ENCODE measurements at places on chromosomes 11 and 22. TPM values are rescaled to one million over a fixed set of nuclear protein-coding genes. Genes with fewer than 3 reads are reported as not detected.
A peak's percentile ranks its signal among the peaks of the same experiment; 100 is the strongest.

Gene TMEM45B
- total RNA-seq = 0.18 TPM

Gene PITPNM1
- 117 TPM for total RNA-seq

Gene PATE2
- not detected for total RNA-seq

Gene CARD10
- total RNA-seq = 4.5 TPM

Gene CAPRIN1
- total RNA-seq = 286 TPM

DNA sequence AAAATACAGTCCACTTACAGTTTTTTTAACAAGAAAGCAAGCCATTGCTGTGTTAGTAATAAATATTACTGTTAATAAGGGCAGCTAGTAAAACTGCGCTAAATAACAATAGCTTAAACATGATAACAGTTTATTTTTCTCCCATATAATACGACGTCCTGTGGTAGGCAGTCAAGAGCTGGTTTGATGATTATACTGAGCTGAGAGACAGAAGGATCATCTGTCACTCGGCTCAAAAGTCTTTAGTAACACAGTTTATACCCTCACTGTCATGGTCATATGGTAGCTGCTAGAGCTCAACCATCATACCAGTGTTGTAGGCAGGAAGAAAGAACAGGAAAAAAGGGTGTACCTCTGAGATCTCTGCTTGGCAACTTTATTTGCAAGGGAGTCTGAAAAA, 29.1 kb upstream of the ANGPTL5 start:
- H3K27me3 ChIP-seq = no peaks in the 10 kb centered on the region
- DNase-seq = no peak
- no peaks in the 10 kb centered on the region for H3K36me3 ChIP-seq

DNA sequence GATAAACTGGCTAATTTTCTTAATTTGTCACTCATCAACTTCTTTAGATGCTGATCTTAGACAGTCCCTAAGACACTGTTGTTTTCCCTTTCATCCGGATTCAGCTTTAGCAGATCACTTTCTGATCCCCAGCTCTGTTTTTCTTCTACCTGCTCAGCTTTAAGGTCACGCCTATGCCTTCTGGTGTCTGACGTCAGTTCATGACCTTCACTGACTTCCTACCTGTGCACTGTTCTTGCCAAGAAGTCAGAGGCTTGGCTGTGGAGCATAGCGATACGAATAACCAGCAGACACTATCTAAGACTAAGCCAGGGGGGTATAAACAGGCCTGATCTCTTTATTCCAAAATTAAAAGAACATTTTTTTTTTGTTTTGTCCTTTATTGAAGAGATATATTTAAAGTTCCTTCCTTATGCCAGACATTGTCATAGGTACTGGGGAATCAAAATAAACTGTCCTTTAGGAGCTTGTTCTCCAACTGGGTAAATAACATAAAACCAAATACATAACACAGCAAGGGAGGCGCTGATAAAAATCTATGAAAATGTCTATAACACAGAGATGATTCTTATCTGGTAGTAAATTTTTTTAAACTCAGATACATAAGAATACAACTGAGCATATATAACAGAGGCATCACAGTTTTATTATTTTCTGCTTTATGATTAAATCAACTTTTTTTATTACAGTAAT, 352.2 kb upstream of the CTSC start:
- H3K36me3 ChIP-seq = no peaks in the 10 kb centered on the region
- H3K27ac ChIP-seq = no peak overlapping the region
- no peak overlapping the region for H3K4me3 ChIP-seq
- no peak for DNase-seq
- no peaks in the 10 kb centered on the region for H3K27me3 ChIP-seq
- H3K4me1 ChIP-seq = no peaks in the 10 kb centered on the region

DNA sequence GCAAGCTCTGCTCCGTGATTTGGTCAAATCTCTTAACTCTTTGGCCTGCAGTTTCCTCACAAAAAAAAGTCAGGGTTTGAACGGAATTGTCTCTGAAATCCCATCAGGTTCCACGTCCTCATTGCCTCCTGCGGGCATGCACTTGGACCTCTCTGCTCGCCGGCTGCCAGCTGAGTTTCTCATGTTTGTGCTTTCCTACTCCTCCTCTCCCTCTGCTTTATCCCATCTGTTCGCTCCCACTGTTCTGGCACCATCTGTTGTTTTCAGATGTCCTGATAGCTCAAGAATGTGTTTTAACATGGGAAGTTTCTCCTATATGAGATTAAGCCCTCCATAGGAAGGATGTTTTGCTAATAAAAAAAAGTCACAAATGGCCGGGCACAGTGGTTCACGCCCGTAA, 49.4 kb upstream of the ARHGAP42 start:
- DNase-seq = no peak
- no peak overlapping the region for H3K27ac ChIP-seq
- no peak overlapping the region for H3K4me3 ChIP-seq

GRCh38 chr22:36292823-36293530, 40.0 kb downstream of the APOL1 start:
- DNase-seq = no peak
- no peak overlapping the region for H3K27ac ChIP-seq
- H3K4me1 ChIP-seq = no peaks in the 10 kb centered on the region

DNA sequence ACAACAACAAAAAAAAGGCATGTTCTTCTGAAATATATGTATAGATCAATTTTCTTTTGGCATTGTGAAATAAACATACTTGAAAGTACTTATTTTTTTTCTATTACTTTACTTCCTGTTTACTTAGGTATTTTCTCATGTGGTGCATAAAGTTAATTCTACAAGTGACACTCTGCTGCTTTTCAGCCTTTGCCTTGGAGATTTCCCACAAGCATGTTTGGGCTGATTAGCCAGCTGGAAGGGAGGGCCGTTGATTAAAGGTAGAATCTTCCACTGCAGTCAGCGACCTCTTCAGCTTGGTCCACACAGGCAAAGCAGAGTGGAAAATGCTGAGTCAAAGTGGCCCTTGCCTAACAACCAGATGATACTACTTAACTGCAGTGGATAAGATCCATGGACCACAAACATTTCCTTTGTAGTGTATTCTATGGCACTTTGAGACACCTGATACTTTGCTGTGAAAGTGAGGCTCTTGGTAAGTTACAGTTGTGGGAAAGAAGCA, 176.0 kb downstream of the ARHGAP42 start:
- DNase-seq = peak; percentile 78
- peak overlapping the region; percentile 61 for H3K27ac ChIP-seq
- H3K36me3 ChIP-seq = no peaks in the 10 kb centered on the region

- H3K27ac ChIP-seq = no peak overlapping the region
- no peaks in the 10 kb centered on the region for H3K27me3 ChIP-seq
- H3K4me1 ChIP-seq = no peaks in the 10 kb centered on the region
- H3K36me3 ChIP-seq = no peaks in the 10 kb centered on the region
- peak; percentile 62 for DNase-seq
- H3K4me3 ChIP-seq = no peak overlapping the region
Observed at GRCh38 chr11:122779047-122779629, 59.2 kb upstream of the CRTAM start.

DNA sequence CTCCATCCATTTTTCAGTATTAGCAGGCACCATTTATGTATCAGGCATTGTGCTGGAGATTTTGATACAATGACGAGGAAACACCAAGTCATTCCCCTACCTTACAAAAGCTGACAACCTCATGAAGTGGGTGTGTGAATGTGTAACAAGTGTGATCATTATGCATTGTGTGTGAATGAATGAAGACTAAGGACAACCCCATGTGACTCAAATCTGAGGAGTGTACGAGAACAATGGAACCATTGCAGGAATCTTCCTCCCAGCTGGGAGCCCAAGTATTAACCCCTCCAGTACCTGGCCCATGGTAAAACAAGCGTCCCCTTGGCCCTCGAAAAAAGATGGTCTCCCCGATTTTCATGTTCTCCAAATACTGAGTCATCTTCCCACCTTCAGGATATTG, 4.4 kb downstream of the CYB5R2 start:
- H3K4me1 ChIP-seq = no peaks in the 10 kb centered on the region
- H3K27me3 ChIP-seq = peaks cover 8% of the 10 kb centered on the region
- DNase-seq = no peak
- no peak overlapping the region for H3K4me3 ChIP-seq
- no peaks in the 10 kb centered on the region for H3K36me3 ChIP-seq
- no peak overlapping the region for H3K27ac ChIP-seq

- no peak overlapping the region for H3K4me3 ChIP-seq
- no peaks in the 10 kb centered on the region for H3K36me3 ChIP-seq
- no peaks in the 10 kb centered on the region for H3K27me3 ChIP-seq
- DNase-seq = no peak
- H3K27ac ChIP-seq = peak overlapping the region; percentile 59
Observed at GRCh38 chr11:68468217-68468828, 7.8 kb downstream of the PPP6R3 start.

DNA sequence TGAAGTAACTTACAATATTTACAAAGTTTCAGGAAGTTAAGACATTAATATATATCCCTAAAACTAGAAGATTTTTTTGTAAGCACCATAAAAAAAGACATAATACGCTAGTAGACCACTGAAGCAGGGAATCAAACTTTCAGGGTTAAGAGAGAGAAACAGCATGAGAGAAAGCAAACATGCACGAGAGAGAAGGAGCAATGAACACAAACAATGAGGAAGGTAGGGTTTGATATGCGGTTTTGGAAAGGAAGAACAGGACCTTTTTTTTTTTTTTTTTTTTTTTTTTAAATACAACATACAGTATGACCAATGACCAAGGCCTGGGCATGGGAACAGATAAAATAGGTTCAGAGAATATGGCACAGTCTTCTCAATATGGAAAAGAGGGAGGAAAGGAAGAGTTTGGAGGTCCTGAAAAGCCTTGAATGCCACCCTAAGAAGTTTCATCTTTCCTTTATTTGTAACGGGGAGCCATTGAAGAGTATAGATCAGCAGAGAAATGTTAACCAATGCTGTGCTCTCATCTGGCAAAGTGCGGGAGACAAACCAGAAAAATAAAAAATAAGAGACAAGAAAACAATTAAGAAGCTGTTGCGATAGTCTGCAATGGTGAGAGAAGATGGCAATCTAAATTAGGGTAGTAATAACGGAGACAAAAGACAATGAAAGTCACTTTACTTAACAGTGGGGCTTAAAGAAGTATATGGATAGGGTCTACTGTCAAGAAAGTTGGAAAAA, 101.0 kb downstream of the USP35 start:
- H3K27ac ChIP-seq = no peak overlapping the region
- no peaks in the 10 kb centered on the region for H3K4me1 ChIP-seq
- H3K27me3 ChIP-seq = no peaks in the 10 kb centered on the region
- DNase-seq = no peak
- no peaks in the 10 kb centered on the region for H3K36me3 ChIP-seq
- H3K4me3 ChIP-seq = no peak overlapping the region

- peaks cover 41% of the 10 kb centered on the region for H3K27me3 ChIP-seq
- H3K4me3 ChIP-seq = no peak overlapping the region
- no peaks in the 10 kb centered on the region for H3K36me3 ChIP-seq
- H3K27ac ChIP-seq = no peak overlapping the region
Observed at GRCh38 chr11:71246559-71246958, 5.8 kb downstream of the SHANK2 start.

GRCh38 chr22:46263216-46263590, at the start of gene PKDREJ:
Gene PKDREJ (minus strand): TSS chr22:46263343. CDS start chr22:46263322, 21 bp downstream.
- H3K4me3 ChIP-seq = no peak within 1 kb of the TSS
- no peak within 1 kb of the TSS for H3K27ac ChIP-seq
- no peak for DNase-seq
- peaks cover 6% of the 10 kb centered on the region for H3K4me1 ChIP-seq
- peaks cover 47% of the 10 kb centered on the region for H3K27me3 ChIP-seq
- no peaks in the 10 kb centered on the region for H3K36me3 ChIP-seq

DNA sequence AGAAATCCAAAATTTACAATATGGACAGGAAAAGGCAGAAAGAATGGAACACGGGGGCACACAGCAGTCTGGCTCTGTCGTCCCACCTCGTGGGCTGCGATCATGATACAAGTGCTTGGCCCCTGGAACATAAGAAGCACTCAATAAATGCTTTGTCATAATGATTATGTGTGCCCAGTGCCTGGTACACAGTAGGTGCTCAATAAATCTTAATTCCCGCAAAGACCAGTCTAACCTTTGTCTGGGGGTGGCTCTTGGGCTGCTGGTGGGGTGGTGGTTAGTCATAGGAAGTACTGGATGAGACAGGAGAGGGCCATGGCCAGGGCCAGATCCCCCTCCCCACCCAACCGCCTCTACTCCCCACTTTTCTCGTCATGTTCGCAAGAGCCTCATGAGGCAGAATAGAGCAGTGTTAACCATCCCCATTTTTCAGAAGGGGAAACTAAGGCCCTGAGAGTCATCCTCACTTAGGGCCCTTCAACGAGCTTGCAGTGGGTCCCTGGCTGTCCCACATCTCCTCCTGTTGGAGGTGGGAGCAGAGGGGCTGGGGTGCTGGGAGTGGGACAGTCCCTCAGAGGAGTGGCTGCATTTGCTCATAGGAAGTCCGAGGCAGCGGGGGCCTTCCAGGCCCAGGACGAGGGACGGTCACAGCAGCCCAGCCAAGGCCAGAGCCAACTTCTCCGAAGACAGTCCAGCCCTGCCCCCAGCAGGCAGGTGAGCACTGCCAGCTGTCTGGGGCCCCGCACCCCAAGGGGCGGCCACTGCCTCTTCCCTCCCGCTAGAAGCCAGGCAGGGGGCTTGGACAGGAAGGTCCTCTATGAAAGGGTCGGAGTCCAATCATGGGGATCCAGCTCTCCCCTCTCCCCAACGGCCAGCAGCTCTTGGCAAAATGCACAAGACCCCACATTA, 36.1 kb downstream of the TRIOBP start:
- DNase-seq = no peak
- H3K27ac ChIP-seq = no peak overlapping the region
- H3K4me3 ChIP-seq = no peak overlapping the region

GRCh38 chr11:16985297-16985696, 28.9 kb downstream of the PLEKHA7 start:
- H3K4me1 ChIP-seq = peaks cover 25% of the 10 kb centered on the region
- H3K36me3 ChIP-seq = no peaks in the 10 kb centered on the region
- no peak overlapping the region for H3K27ac ChIP-seq
- H3K27me3 ChIP-seq = no peaks in the 10 kb centered on the region

DNA sequence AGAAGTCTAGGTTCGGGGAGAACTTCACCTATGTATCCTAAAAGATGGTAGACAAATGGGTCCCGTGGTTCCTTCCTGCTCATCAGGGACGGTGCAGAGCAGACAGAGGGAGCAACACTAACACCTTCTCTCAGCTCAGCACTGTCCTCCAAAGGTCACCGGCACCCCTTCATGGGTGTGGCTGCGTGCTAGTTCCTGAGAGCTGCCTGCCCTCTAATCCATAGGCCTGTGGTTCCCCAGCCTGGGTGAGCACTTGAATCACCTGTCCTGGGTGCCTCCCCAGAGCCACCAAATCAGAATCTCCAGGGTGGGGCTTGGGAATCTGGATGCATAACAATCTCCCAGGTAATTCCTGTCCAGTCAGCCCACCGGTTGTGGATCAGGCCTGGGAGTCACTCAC, 113.9 kb upstream of the TMEM45B start:
- no peak overlapping the region for H3K4me3 ChIP-seq
- H3K36me3 ChIP-seq = no peaks in the 10 kb centered on the region
- H3K27me3 ChIP-seq = peaks cover 26% of the 10 kb centered on the region

- DNase-seq = peak; percentile 60
- no peaks in the 10 kb centered on the region for H3K36me3 ChIP-seq
- H3K27ac ChIP-seq = no peak overlapping the region
- H3K27me3 ChIP-seq = peaks cover 19% of the 10 kb centered on the region
Observed at GRCh38 chr11:20360650-20361049, 2.9 kb upstream of the HTATIP2 start.

GRCh38 chr11:99352642-99353041, 331.9 kb downstream of the CNTN5 start:
- DNase-seq = peak; percentile 89
- no peaks in the 10 kb centered on the region for H3K36me3 ChIP-seq
- H3K27ac ChIP-seq = peak overlapping the region; percentile 12
- H3K27me3 ChIP-seq = no peaks in the 10 kb centered on the region
- peaks cover 22% of the 10 kb centered on the region for H3K4me1 ChIP-seq

Measured in cardiac muscle cell (in vitro differentiated cells and primary cell).